Left ventricle myocardium superior (tissue), 1 donor: ENCODE measurements at places on chromosomes 13 and 19. TPM values are rescaled to one million over a fixed set of nuclear protein-coding genes. Genes with fewer than 3 reads are reported as not detected.

DNA sequence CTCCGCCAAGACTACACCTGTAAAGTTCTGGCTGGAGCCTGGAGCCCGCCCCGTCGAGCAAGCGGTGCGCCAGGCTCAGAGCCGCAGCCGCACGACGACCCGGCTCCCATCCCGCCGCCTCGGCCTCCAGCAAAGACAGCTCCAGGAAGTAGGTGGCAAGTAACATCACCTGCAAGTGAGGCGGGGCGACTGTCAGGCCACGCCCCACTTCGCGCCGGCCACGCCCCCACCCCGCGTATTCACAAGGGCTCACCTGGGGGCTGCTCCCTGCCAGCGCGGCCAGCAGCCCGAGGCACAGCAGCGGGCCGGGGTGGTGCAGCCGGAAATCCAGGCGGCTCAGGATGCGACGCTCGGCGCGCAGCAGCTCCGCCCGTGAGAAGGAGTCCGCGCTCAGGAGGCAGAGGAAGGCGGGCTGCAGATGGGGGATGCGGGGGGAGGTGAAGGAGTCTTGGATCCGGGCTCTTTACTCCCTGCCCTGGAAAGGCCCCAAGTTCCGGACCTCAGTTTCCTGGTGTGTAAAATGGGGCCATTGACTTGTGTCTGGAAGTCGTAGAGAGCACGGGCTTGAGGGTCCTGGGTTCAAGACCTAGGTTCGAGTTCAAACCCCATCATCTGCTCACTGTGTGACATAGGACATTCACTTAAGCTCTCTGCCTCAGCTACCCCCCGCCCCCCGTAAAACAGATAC, 3.2 kb downstream of the CCNP start:
- DNase-seq: no peak

DNA sequence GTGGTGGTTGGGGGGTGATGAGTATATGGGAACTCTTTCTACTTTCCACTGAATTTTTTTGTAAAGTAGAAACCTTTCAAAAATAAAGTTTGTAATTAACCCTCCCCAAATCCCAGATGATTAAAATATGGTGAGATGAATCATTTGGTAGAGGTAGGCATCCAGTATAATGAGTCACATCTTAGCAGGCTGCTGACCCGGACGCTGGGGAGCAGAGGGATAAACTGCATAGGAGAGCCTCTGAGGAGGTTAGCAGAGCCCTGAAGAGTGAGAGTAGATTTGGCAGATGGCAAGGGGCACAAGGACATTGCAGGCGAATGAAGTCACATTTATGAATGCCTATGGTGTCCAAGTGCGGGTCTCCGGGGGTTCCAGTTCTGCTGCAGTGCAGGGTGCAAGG, 293.8 kb downstream of the FGF9 start:
- DNase-seq: no peak

OR7D2 gene
- 0.07 TPM for total RNA-seq

DNA sequence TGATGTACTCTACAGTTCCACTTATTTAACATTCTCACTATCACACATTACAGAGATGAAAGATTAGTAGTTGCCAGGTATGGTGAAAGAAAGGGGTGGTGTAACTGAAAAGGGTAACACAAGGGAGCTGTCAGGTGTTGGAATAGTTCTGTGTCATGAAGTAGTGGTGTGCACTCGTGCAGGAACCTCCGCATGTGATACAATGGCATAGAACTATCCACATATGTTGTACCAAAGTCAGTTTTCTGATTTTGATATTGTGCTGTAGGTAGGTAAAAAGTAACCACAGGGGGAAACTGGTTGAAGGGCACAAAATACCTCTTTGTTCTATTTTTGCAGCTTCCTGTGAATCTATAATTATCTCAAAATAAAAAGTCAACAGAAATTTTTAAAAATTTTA, 24.4 kb upstream of the RPL21 start:
- no peak for DNase-seq

DNA sequence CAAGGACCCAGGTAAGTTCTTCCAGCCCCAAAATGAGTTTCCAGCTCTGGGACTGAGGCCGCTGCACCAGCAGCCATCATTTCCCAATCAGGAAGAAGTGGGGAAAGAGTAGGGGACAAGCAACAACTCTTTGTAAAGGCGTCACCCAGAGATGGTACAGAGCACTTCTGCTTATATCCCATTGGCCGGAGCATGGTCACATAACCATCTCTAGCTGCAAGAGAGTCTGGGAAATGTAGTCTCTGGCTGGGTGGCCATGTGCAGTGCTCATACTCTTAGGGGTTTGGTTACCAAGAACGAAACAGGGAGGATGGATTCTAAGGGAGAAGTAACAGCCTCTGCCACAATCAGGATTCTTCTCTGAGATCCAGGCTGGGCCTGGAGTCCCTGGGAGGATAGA, 26.3 kb downstream of the CKM start:
- no peak for DNase-seq
